Stimulated activated memory B cell treated with anti-CD40 and anti-IgM and Interleukin-4, amounts not matched to agents 10 μg/mL and 1 μg/mL and 100 μg/mL, for 72 hours (primary cell): ENCODE measurements at places on chromosomes 12 and 14.

DNA sequence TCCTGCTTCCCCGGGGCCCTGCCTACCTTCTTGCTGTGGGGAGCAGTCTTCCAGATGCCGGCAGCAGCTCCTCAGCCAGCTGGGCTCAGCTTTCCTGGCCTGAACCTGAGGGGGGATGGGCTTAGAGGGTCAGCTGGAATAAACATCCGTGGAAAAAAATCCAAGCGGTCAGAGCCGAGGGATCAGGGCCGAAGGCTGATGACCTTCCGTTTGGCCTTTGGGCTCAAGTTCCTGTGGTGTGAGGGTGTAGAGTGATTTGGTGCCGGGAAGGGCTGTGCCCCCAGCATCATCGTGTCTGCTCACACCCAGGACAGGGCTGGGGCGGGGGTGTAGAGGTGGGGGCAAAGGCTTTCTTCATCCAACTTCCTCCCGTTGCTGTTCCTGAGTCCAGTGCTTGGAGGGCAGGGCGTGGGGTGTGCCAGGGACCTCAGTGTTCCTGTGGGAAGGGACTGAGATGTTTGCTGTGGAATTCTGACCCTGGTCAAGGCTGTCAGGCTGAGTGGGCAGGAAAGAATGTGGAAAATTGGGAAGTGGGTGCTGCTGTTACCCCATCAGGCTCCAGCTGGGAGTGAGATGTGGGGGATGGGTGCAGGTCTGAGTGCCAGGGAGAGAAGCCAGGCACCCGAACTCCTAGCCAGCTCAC, 2.6 kb downstream of the SMIM41 start:
- peaks cover 46% of the 10 kb centered on the region for H3K4me1 ChIP-seq
- H3K27me3 ChIP-seq = peaks cover 5% of the 10 kb centered on the region
- peak overlapping the region; percentile 70 for H3K27ac ChIP-seq

DNA sequence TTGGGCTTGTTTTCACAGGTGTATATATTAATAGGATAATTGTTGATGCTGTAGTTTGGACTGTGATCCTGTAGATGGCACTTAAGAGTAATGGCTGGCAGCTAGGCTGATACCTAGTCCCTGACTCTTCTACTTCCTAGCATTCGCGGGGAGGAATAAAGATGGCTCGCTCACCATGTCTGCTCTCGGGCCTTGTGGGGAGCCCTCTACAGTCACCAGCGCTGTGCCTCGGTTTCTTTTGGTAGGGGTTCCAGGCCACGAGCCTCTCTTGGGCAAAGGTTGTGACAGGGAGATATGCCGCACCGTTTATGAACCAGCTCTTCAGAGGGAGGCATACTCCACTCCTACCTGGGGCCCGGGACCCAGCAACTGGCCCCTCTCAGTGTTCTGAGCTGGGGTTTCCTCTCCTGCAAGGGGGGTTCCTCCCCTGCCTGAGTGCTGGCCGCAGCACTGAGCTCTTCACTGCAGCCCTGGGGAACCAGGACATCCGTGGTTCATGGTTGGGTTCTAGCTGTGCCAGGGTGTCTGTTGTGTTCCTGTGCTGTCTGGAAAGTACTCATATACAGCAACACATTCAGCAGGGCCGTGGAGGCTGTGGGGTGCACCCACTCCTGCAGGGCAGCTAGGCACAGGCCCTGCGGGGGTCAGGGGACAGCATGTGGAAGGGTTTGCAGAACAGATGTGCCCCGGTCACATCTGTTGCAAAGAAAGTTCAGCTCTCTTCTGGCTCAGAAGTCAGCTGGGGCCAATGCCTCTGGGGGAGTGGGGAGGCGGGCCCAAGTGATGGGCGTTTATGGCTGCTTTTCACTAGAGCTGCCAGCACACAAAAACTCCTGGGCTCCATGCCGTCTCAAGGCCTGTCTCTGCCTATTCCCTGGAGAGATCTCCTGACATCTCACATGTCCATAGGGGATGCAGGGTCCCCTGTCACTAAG, 147.9 kb downstream of the PPFIA2 start:
- H3K27me3 ChIP-seq = no peaks in the 10 kb centered on the region
- no peaks in the 10 kb centered on the region for H3K36me3 ChIP-seq
- ATAC-seq = peak; percentile 34
- no peaks in the 10 kb centered on the region for H3K4me1 ChIP-seq
- no peak overlapping the region for H3K27ac ChIP-seq

DNA sequence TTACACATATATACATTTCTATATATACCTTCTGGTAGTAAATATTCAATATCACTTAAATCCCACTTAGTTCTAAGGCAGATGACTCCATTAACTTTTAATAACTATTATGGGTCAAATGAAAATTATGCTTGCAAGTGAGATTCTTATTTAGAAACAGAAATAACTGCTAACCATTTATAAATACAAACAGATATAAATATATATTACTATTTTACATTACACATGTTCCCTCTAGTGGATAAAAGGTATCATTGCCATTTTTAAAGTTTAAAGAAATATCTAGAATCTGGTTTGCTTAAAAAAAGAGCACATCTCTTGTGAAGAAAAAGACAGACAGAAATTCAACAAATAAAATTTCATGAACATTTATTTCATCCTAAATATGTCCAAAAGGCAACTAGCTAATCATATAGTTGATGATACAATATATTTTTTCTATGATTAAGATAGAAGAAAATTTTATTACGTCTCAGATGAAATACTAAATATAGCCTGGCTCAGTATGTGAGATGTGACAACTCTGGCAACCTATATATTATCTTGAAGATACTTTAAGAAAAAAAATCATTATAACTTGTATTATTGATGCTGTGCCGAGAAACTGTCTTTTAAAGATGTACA, 11.7 kb upstream of the RAD51AP1 start:
- H3K27me3 ChIP-seq = no peaks in the 10 kb centered on the region
- ATAC-seq = no peak
- H3K4me3 ChIP-seq = no peak overlapping the region
- no peak overlapping the region for H3K27ac ChIP-seq
- H3K4me1 ChIP-seq = peaks cover 6% of the 10 kb centered on the region

- H3K27ac ChIP-seq = no peak overlapping the region
- ATAC-seq = no peak
- H3K4me1 ChIP-seq = peaks cover 15% of the 10 kb centered on the region
These were observed 17.4 kb downstream of the ISCA2 start for GRCh38 chr14:74510959-74511409.

DNA sequence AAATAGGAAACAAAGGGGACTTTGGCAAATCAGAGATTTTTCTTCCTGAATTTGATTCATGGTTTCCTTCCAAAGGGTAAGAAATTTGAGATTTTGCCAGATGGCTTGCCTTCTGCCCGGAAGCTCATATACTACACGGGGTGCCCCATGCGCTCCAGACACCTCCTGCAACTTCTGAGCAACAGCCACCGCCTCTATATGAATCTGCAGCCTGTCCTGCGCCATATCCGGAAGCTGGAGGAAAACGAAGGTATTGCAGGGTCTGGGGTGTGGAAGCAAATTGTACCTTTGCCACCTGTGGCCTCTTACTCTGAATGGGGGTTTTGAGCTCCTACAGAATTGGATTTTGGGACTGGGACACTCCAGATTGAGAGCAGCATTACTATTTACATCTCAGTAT, 63.5 kb downstream of the FRMD6 start:
- no peaks in the 10 kb centered on the region for H3K4me1 ChIP-seq
- H3K36me3 ChIP-seq = no peaks in the 10 kb centered on the region
- H3K27me3 ChIP-seq = peaks cover 20% of the 10 kb centered on the region
- no peak for ATAC-seq
- H3K27ac ChIP-seq = no peak overlapping the region
- no peak overlapping the region for H3K4me3 ChIP-seq

GRCh38 chr12:51622564-51622963, 31.5 kb downstream of the SCN8A start:
- H3K27me3 ChIP-seq = peaks cover 32% of the 10 kb centered on the region
- H3K4me1 ChIP-seq = no peaks in the 10 kb centered on the region
- H3K27ac ChIP-seq = no peak overlapping the region
